ENCODE measurements at places on chromosomes 5 and 9.

- DNase-seq, result no peak
These were observed 60.2 kb downstream of the SMIM23 start for GRCh38 chr5:171845857-171846256.

- DNase-seq, result no peak
These were observed 23.1 kb upstream of the FOXD1 start for GRCh38 chr5:73471654-73472053.

DNA sequence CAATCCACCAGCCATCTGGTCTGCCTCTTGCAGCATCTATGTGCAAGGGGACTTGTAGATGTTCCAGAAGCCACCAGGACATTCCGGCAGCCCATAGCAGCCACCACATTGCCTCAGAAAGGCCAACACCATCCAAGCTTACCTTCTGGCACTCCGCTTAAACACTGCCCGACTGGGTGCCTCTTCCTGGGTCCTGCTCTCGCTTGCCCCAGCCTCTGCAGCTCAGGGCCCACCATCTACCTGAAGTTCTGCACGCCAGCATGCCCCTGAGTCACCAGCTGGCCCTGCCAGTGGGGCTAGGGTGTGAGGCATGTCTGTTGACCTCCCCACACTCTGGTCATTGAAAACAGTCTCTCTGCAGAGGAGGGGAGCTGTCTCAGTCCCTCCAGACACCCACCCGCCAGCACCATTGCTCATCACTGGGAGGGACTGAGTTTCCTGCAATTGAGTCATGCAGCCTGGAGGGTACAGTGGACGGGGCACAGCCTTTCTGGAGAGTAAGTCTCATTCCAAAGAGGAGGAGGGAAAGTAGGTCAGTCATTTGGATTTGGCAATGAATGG, 16.9 kb upstream of the COL5A1 start:
- DNase-seq, result peak; percentile 85

DNA sequence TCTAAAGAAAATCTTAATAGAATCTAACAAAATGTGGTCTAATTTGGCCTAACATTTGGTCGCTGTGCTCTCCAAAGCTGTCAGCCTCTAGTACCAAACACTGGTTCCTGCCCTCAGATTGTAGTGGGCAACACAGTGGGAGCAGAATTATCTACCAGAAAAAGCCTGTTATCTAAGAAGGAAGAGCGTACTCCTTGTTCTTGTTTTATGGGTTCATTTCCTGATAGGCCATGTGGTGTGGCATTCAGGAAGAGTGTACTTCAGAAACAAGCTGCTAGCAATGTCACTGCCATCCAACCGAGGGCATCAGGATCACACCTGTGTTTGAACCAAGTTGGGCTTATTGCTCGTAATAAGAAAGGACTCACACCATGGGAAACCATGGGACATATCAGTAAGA, 487.9 kb upstream of the DAP start:
- DNase-seq, result no peak

DNA sequence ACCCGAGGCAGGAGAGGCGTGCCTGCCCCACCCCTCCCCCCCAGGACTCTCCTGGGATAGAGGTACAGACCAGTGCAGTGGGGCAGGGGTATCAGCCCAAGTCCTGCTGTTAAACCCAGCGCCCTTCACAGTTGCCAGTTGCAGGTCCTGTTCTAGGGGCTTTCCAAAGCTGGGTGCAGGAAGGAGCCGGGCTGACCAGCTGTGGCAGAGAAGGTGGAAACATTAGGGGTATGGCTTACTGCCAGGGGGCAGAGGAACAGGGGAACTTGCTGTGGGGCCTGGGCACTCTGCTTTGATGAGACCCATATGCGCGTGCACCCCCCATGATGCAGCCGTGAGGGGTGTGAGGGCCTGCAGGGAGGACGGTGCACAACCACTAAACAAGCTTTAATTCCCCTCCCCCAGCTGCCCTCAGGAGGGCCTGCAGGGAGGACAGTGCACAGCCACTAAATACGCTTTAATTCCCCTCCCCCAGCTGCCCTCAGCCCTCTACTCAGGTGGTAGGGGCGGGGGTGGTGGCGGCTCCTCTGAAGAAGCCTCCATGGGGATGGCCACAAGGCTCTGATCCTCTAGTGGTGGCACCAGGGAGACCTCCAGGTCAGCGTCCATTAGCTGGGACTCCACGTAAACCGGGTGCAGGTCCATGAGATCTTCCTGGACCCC, 766 bp upstream of the LRRC26 start:
- DNase-seq, result no peak

GRCh38 chr5:174769005-174769404, 44.6 kb downstream of the MSX2 start:
- DNase-seq, result no peak

- peak; percentile 42 for DNase-seq
These were observed 238.4 kb downstream of the GOLPH3 start for GRCh38 chr5:31935496-31936369.

DNA sequence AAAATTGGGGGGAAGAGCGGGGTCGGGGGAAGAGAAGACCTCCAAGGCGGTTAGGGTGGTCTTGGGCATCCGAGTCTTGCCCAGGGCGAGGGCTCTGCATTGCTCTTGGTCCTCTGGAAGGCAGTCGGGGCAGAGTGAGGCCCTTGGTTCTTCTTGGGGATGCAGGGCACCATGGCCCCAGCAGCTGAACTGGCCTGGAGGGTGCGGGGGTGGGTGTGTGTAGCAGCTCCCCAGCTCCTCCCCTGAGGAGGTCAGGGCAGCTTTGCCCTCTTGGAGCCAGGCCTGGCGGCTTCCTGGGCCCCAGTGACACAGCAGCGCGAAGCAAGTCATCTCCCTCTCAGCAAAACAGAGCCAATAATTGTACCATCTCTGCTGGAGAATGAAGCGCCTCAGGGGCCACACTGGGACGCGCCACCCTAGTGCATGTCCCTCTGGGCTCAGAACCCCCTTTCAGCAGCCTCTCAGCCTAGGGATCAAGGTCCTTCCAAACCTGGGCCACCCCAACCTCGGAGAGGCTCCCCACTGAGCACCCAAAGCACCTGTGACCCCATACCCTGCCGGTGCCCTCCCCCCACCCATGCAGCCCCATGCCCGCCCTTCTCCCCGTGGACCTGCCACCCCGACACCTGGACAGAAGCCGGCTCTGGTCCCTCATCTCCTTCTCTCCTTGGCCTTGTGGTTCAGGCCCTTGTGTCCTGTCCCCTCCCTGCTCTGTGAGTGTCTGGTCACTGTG, 10.4 kb upstream of the RXRA start:
- no peak for DNase-seq

DNA sequence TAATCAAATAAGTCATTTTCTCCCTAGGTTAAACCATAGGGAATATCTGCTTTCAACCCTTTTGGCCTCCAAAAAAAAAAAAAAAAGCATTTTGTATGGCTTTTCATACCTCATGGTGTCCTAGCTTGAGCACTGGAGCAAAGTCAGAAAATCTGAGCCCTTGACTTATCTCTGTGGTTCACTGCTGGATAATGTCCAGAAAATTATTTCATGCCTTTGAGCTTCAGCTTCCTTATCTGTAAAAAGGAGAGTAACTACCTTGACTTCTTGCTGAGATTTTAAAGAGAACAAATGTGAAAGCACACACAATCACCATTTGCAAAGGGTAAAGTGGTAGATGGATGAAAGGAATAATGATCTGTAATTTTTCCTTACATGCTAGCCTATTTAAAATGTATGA, 165.9 kb downstream of the ALDH1A1 start:
- DNase-seq, result peak; percentile 37

- no peak for DNase-seq
These were observed 46.8 kb upstream of the RNU6ATAC start for GRCh38 chr9:134210908-134211810.

- DNase-seq, result no peak
These were observed 260.0 kb downstream of the AUH start for GRCh38 chr9:91101611-91102168.

- no peak for DNase-seq
These were observed 463.3 kb upstream of the DMAC1 start for GRCh38 chr9:8262625-8263622.

- DNase-seq, result peak; percentile 96
These were observed 112.7 kb downstream of the NR6A1 start for GRCh38 chr9:124658165-124659017.

DNA sequence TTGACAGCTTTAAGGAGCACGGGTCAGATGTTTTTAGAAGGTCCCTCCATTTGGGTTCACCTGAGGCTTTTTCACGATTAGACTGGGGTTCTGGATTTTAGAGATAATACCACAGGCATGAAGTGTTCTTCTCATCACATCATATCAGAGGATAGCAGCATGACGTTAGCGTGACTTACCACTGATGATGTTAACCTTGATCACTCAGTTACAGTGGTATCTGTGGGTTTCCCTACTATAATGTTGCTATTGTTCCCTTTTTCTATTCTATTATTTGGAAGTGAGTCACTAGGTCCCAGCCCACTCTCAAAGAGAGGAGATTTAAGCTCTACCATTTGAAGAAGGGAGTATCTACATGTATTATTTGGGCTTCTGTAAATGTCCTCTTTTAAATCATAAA, 300.0 kb downstream of the MAST4 start:
- no peak for DNase-seq

- peak; percentile 74 for DNase-seq
These were observed 22.2 kb upstream of the CFAP157 start for GRCh38 chr9:127684576-127684975.

- no peak for DNase-seq
These were observed 143.2 kb downstream of the BOD1 start for GRCh38 chr5:173473288-173473687.

DNA sequence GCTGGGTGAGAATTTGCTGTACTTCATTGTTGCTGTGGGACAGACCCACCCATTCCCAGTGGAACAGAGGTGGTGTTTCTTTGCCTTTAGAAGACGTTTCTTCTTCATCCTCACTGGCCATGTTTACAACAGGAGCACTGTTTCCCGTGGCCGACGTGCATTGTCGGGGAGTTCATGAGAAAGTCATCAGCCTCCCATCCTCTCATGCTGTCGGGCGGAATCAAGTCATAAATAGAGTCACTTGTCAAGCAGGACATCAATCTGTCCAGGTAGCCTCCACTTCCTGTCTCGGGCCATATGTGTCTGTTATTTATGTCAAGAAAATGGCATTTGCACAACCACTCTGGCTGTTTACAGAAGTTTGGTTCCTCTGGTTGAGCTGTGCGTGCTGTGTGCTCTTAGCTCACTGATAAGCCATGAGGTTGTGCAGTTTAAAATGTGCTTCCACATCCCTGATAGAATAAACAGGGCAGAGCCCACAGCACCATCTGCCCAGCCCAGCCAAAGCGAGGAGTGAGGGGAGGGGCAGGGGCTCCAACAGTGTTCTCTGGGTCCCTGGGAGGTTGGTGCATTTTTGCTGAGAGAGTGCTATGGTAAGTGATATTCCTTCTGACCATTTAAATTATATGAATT, 401.9 kb upstream of the IRX2 start:
- no peak for DNase-seq

GRCh38 chr9:115373000-115373709, 255.2 kb upstream of the TNC start:
- peak; percentile 97 for DNase-seq

GRCh38 chr5:31186672-31187267, 6.7 kb upstream of the CDH6 start:
- peak; percentile 24 for DNase-seq

DNA sequence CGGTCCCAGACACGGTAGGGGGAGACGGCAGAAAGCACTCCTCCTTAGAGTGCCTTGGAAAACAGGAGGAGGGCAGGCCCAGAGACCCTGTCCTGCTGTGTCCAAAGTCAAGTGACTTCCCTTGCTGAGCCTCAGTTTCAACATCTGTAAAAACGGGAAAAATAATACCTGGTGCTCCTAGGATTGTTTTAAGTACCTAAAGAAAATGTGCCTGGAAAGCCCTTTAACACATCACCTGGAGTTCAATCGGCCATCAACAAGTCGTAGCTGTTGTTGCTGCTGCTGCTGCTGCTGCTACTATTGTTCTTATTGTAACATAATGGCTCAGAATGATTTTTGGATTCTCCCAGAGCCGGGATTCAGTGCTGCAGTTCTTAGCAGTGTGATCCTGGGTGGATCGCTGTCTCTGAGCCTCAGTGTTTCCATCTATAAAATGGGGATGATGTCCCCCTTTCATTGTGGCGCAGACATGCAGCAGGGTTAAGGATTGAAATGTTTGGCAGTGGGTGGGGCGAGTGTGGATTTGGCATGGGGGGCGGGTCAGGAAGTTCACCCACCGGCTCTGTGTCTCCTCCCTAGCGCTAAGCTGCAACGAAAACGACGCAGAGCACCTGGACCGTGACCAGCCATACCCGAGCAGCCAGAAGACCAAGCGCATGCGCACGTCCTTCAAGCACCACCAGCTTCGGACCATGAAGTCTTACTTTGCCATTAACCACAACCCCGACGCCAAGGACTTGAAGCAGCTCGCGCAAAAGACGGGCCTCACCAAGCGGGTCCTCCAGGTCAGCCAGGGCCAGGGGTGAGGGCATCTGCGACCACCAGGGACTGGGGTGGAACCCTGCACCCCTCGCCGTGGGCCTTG, 9.2 kb downstream of the LHX2 start:
- DNase-seq, result no peak

DNA sequence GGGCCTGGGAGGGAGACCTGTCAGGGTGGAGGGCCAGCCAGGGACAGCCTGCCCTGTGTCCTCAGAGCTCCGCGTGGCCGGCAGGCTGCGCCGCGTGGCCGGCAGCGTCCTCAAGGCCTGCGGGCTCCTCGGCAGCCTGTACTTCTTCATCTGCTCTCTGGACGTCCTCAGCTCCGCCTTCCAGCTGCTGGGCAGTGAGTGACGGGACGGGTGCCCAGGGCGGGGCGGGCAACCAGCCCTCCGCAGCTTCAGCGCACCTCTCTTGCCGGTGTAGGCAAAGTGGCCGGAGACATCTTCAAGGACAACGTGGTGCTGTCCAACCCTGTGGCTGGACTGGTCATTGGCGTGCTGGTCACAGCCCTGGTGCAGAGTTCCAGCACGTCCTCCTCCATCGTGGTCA, 1.8 kb downstream of the SLC34A3 start:
- DNase-seq, result no peak

DNA sequence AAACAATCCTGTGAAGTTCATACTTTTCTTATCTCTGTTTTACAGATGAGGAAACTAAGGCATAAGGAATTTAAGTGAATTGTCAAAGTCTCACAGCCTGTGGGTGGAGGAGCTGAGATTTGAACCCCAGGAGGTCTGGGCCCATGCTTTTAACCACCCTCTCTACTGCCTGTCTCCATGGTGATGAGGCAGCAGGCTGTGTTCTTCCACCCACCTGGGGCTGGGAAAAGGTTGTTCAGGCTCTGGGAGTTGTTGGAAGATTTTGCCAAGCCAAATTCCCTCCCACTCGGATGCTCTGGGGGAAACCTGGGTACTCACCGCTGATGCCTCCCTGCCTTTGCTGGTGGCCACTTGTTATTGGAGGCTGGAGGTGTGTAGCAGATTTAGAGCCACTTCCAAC, 18.3 kb upstream of the SYNPO start:
- peak; percentile 55 for DNase-seq

- no peak for DNase-seq
These were observed 65.2 kb downstream of the SREK1 start for GRCh38 chr5:66209350-66209749.

DNA sequence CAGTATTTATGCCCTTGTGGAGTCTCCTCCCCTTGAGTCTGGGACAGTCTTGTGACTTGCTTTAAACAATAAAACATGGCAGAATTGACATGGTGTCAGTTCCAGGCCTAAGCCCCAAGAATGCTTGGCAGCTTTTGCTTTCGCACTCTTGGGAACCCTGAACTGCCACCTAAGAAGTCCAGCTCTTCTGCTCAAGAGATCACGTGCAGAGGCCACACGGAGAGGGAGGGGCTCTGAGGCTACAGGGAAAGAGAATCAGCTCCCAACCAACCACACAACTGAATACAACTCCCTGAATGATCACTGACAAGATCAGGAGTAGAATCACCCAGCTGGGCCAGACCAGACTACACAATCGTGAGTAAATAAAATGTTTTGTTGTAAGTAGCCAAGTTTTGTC, 97.6 kb downstream of the MED27 start:
- no peak for DNase-seq

GRCh38 chr5:18497089-18497488, 862.8 kb downstream of the TAF11L14 start:
- no peak for DNase-seq
